ENCODE measurements at places on chromosomes 5 and 9.

DNA sequence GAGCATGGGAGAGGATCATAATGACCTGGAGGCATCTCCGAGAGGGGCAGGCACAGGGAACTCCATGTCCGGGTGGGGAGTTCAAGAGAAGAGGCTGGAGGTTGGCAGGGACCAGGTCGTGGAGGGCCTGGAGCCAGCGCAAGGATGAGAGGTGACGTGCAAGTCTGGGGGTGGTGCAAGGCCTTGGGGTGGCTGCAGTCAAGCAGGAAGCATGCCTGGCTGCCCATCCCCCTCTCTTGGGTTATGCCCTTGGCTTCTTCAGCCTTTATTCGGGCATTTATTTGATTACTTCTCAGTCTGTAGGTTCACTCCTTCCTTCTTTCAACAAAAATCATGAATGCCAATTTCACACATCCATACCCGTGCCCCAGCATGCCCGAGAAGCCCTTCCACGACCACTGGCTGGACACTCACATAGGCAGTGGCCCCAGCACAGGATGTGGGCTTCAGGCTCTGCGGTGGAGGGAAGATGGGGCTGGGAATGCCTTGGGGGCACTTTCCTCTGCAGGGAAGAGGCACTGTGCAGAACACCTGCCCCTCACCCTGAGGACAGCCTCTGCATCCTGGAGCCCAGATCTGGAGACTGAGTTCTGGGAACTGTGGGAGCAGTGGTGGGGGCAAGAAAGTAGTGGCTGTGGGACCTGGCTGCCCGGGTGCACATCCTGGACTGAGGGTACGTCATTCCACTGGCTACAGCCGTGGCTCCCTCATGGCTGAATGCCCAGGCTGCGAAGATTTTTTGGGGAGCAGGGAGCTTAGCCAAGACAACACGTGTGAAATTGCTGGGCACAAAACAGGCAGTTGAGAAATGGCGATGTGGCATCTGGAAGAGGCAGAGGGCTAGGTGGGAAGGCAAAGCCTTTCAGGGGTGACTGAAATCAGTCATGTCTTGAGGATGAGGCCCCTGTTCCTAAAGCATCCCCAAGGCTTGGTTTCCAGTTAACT, 38.6 kb downstream of the CRB2 start:
- no peak for DNase-seq

DNA sequence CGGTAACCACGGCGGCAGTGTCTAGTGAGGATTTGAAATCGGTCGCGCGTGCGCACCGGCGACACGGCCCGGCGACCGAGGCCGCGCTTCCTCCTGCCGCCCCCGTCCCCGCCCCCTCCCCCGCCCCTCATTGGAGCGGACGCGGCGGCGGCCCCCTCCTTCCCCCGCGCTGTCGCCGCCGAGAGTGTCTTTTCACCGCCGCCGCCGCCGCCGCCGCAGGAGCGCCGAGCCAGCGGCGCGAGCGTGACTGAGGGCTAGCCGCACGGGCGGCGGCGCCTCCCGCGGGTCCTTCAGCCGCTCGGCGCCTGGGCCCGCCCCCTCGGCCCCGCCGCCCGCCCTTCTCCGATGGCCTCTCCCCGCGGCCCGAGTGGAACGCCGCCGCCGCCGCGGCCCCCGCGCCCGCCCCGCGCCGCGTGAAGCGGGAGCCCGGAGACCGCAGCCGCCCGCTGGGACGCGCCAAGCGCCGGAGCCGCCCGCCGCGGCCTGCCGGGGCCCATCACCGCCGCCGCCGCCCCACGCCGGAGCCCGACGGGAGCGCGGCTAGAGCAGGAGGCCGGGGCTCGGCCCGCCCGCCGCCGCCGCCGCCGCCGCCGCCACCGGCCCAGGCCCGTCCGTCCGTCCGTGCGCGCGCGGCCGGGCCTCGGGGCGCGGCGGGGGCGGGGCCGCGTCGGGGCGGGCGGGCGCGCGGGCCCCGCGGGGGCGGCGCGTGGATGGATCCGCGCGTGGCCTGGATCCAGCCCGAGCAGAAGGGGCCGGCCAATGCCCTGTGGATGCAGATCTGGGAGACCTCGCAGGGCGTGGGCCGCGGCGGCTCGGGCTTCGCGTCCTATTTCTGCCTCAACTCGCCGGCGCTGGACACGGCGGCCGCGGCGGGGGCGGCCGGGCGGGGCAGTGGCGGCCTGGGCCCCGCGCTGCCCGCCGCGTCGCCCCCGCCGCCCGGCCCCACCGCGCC, at the start of gene TENT4A:
TSS of gene TENT4A (plus strand) at position 159 of the 952 bp plus-strand sequence. CDS start at position 711, 552 bp downstream.
- DNase-seq: no peak

DNA sequence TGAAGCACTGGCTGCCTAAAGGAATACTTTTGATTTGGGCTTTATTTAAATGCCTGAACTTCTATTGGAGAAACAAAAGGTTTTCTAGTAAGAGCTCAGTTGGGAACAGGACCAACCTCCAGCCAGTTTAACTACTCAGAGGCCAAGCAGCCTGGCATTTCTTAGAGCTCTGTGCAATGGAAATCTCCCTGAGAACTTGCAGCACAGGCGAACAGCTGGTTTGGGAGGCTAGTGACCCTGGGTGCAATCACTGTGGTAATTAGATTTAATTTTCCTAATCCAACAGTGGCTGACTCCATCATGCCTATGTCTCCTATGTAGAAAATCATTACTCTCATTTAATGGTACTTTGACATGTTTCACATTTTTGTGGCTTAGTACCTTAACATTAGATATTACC, 1.0 kb upstream of the CDH6 start:
- DNase-seq: no peak

GRCh38 chr5:83991566-83992224, 271.0 kb upstream of the HAPLN1 start:
- DNase-seq: no peak

GRCh38 chr9:19379283-19379682, 753 bp downstream of the RPS6 start:
- DNase-seq: no peak
